Activated T-helper 1 cell treated with anti-CD3 and anti-CD28 coated beads, Interleukin-2, amount 50 U/mL, for 16 hours (primary cell): ENCODE measurements at places on chromosomes 5 and 9.

- no peak for DNase-seq
Measured at GRCh38 chr5:14490309-14490711, 91.3 kb upstream of the OTULINL start.

DNA sequence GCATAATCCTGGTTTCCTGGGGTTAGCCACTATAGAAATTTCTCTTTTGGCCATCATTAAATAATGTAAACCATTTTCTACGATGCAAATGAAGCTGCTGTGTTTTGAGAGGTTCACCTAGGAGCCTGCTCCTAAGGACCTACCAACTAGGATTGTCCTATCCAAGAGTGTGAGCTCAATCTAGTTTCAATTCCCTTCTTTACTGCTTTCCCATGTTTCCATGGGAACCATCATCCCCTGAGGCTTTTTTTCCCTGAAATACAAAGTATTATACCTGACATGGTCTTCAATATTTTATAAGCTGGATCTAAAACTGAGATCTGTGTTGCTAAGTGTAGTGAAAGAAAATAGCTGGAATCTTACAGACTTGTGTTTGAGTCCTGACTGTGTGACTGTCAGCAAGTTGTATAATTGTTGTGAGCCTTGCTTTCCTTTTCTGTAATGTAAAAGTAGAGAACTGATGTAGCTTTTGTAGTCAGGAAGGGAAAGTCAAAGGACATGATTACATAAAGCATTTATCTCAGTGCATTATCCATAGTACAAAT, 453.2 kb downstream of the PRR16 start:
- no peak for DNase-seq

DNA sequence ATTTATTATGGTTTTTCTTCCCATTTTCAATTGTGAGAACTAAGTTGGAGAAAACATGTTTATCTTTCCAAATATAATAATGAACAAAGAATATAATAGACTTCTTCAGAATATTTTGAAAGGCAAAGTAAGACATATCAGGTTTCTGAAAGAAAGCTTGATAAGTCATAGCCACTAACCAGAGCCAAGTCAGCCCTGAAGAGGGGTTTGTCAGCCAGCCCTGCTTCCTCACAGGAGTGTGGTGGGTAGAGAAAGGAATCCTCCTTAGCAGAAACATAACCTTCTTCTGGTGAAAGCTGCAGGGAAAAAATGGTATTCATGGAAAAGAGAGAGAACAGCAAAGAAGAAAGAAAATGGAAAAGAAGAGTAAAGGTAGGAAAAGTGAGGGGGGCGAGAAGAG, 93.4 kb downstream of the MPDZ start:
- no peak for DNase-seq

DNA sequence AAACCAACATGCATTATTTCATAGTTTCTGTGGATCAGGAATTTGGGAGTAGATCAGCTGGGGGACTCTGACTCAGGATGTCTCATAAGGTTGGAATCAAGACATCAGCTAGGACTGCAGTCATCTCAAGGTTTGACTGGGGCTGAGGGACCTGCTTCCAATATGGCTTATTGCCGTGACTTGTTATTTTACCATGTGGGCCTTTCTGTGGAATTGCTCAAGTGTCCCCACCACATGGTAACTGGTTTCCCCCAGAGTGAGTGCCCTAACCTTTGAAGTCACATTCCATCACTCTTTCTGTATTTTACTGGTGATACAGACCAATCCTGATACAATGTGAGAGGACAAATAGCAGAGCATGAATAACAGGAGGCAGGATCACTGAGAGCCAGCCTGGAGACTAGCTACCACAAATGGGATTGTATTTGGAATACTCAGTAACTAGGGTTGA, 70.2 kb upstream of the ELL2 start:
- DNase-seq: no peak

GRCh38 chr5:161925960-161926359, 78.0 kb downstream of the GABRA1 start:
- no peak for DNase-seq

DNA sequence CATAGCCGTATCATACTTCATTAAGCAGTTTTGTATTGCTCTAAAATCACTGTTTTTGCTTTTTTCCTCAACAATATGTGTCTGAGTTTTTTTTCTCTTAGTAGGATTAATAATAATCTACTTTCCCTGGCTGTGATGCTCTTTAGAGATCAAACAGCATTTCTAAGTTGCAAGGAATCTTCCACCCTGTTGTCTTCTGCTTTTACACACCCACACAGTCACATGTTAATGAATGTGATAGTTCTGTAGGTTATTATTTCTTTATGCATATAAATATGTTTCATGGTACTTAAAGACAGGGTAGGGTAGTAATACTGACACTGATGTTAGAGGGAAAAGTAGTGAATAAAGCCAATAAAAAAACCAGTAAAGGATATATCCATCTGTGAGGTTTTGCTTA, 29.3 kb downstream of the SLC44A1 start:
- no peak for DNase-seq

GRCh38 chr5:77867194-77867691, 91.1 kb upstream of the TBCA start:
- no peak for DNase-seq

DNA sequence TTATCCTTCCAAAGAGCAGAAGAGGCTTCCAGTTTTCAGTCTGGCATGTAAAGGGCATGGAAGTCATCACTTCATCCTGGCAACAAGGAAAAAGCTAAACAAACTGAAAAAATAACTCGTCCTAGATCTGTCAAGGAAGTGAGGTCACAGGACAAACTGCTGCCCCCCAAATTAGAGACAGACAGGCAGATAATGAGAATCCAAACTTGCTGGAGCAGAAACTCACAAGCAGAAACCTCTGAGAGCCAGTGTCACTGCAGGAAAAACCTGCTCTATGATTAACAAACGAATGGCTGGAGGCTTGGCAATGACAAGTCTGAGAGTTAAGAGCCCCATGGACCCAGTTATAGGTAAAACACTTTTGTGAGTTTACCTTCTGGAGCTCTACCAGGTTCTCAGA, 18.9 kb upstream of the MLANA start:
- DNase-seq: no peak

DNA sequence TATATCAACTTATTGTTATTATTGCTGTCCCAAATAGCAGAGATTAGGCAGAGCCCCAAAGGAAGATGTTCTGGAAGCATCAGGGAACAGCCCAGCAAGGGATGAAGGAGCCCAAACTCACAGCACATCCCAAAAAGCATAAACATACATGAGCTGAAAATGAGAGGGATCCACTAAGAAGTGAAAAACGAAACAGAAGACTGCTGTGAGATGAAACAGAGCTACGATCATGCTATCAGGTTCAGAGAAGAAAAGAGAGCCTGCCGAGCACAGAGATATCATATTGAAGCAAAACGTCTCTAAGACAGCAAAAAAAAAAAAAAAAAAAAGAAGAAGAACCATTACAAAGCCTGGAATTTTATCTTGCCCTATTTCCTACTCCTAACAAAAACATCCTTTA, 127.3 kb downstream of the ZNF608 start:
- DNase-seq: no peak

- no peak for DNase-seq
Measured at GRCh38 chr9:6759185-6759977, 1.6 kb downstream of the KDM4C start.

DNA sequence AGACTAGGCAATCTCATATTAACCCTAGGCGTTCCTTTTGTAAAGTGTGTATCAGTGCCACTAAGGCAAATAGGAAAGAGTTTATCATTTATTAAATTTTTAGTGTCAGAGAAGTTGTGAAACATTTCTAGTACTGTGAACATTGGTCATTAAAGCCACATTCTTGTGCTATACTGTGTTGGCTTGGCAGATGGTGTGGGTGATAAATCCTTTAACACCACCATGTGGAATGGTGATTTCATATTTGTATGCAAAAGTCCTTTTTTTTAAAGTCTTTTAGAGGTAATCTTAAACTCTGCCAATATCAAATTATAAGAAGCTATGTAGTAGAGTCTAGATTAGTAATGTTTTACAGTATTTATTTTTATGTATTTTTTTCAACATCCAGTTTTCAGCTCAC, 18.1 kb downstream of the SLC12A2 start:
- DNase-seq: no peak

- no peak for DNase-seq
Measured at GRCh38 chr5:126988021-126988569, 42.3 kb downstream of the MARCHF3 start.

- no peak for DNase-seq
Measured at GRCh38 chr9:110047232-110047954, 160.6 kb downstream of the C9orf152 start.

DNA sequence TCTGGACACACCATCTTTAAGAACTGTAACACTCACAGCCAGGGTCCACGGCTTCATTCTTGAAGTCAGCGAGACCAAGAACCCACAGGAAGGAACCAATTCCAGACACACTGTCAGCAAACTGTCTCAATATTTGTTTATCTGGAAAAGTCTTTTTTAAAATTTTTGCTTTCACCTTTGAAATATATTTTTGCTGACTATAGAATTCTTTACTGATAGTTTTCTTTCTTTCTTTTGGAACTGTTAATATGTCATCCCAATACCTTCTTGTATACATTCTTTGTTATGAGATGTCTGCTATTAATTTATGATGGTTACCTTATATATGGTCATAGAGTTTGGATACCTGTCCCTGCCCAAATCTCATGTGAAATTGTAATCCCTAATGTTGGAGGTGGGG, 145.1 kb upstream of the IRX4 start:
- DNase-seq: no peak

- no peak for DNase-seq
Measured at GRCh38 chr9:115142517-115143270, 24.7 kb upstream of the TNC start.

- DNase-seq: no peak
Measured at GRCh38 chr5:73603998-73604397, 22.0 kb upstream of the ARHGEF28 start.

DNA sequence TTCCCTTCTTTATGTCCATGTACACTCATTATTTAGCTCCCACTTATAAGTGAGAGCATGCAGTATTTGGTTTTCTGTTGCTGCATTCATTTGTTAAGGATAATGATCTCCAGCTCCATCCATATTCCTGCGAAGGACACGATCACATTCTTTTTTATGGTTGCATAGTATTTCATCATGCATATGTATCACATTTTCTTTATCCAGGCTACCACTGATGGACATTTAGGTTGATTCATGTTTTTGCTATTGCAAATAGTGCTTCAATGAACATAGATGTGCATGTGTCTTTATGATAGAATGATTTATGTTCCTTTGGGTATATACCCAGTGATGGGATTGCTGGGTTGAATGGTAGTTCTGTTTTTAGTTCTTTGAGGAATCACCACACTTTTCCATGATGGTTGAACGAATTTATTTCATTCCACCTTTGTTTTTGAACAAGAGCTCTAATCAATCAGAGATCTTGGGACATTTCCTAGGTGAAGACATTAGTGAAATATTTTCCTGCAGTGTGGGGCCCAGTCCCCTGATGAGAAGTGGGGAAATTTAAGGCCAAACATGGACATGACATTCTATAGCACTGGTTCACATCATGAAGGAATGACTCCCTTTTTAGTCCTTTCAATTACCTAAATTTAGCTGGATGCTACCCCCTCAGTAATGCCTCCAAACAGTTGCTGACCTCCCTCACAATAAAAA, 7.1 kb upstream of the TEX48 start:
- no peak for DNase-seq

DNA sequence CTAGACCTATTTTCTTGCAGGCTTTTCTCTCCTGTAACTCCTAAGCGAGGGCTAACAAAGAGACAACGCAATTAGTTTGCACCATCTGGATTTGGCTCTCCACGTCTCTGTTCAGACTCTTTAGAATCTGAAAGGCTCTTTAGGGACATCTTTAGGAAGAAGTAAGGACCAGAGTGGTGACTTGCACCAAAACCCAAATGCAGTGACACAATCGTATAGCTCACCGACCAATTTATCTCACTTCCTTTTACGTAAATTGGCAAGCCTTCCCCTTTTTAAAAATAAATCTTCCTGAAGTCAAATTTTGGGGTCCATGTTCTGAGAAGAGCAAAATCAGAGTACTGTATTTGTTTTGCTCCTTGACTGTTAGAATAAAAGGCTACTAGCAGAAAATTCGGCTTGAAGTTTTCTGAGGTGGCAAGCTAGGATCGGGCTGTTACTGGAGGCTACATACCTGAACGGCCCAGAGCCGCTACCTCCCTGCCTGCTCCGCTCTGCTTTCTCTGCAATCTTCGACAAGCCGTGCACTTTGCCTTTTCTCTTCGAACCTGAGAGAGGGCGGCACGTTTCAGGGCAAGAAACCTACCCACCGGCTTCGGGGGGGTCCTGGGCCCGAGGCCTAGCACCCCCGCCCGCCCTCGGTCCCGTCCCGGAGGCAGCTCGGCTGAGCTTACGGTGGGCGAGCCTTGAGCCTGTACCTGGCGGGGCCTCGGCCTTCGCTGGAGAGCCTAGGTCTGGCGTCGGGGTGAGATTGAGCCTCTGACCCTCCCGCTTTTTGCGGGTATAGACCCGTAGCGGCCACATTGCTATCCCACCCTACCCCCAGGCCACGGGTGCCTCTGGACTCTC, 537 bp downstream of the MEIKIN start:
- DNase-seq: no peak

GRCh38 chr9:116366241-116366640, 212.7 kb downstream of the PAPPA start:
- no peak for DNase-seq

DNA sequence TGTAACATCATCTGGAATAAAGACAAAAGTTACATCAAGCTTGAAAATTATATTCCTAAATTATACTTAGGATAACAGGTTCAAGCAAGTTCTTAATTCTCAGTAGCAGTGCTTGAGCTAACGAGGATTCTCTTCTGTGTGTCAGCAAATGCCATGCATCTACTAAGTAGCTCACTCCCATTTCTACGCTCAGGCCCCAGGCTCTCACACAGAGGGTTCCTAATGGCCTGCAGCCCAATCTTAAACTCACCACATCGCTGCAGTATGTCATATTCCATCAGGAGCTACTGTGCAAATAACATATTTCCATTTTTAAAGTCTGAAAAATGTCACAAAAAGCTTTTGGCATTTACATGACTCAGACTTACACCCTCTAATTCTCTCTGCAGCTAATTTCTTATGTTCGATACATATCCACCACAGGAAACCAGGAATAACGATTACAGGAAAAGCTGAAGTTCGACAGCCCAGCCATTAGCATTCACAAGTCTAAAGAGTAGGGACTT, 474.8 kb downstream of the EFNA5 start:
- DNase-seq: no peak

- no peak for DNase-seq
Measured at GRCh38 chr5:79487251-79487650, 26.7 kb downstream of the HOMER1 start.

- DNase-seq: no peak
Measured at GRCh38 chr5:168215646-168216045, 75.8 kb upstream of the WWC1 start.

DNA sequence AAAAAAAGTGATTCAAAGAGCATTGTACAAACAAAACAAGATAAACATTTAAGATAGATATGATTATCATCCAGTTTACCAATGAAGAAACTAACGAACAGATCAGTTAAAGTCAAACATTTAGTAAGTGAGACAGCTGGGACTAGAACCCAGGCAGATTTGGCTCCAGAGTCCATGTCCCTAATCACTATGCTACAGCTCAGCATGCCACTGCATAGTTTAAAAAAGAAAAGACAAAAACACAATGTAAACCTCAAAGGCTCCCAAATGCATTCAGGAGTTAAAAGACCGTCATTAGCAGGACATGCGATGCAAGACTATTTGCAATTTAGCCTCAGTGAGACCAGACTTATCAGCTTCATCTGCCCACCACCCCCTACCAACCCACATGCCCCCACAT, 36.8 kb downstream of the DENND1A start:
- DNase-seq: no peak

- no peak for DNase-seq
Measured at GRCh38 chr5:130025511-130025910, 121.2 kb downstream of the CHSY3 start.
